ENCODE measurements at places on chromosomes 12 and 14. TPM values are rescaled to one million over a fixed set of nuclear protein-coding genes. Genes with fewer than 3 reads are reported as not detected.

DNA sequence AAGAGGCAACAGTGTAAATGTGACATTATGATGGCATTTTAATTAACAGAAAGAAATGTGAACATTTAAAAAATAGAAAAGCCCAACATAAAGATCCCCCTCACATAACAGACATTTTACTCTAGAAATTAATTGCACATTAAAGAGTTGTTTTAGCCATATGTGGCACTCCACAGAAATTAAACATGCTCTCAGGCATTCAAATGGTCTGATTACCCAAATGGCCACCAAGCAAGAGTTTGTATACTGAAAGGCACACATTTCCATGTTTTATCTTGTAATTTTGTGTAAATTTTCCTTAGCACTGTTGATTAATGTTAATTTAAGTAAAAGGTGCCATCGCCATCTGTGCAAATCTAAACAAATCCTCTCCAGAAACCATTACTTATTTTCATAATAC lies 43.5 kb downstream of the GTF2A1 start:
- no peak for DNase-seq

The KRT3 gene
- not detected for total RNA-seq

DNA sequence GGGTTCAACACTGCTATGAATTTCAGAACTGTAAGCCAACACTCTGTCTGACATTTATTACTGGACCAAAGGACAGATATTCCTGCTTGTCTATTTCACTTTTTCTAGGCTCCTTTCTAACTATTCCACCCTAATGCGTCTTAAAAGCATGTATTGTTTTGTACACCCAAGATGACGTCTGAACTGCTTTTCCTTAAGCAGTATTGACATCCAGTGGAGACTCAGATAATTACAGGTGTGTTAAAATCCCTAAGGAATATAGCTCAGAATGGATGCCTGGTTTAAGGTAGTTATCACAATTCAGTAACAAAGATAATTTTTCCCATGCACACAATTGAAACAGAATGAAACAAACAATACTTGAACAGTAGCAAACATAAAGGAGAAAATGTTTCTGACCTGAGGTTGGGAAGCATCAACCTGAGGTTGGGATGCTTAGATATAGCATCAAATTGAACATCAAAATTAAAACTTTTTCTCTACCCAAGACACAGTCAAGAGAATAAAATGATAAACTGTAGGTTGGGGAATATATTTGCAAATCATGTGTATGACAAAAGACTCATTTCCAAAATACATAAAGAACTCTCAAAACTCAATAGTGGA lies 93.7 kb upstream of the PTPRR start:
- no peak for DNase-seq

The NYNRIN gene
- 43.6 TPM for total RNA-seq

GRCh38 chr12:125076103-125076502 lies 10.9 kb downstream of the AACS start:
- no peak for DNase-seq

DNA sequence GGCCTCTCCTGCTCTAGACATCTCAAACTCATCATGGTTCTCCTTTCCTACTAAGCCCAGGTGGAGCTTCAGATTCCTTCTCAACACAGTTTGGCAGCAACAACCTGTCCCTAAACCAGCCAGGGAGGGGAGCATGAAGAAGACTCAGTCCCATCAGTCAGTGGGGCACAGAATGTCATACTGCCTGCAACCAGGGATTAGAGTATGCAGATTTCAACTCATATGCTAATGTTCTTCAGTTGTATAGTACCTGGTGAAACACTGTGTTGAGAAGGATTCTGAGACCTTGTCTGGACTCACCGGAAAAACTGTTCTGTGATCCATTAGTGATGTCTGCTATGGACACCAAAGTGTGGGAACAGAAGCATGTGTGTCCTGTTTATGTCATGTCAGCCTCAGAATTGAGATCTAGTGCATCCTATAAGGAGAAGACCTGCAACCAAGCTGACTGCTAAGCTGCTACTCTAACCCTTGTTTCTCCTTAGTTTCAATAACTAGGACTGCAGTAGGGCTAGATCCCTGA lies 43.6 kb downstream of the TRPV4 start:
- DNase-seq = no peak

The HELB gene
- 2.5 TPM for total RNA-seq

The OR6C65 gene
- not detected for total RNA-seq

GRCh38 chr12:6407236-6407954 lies 23.4 kb downstream of the LTBR start:
- DNase-seq = no peak

DNA sequence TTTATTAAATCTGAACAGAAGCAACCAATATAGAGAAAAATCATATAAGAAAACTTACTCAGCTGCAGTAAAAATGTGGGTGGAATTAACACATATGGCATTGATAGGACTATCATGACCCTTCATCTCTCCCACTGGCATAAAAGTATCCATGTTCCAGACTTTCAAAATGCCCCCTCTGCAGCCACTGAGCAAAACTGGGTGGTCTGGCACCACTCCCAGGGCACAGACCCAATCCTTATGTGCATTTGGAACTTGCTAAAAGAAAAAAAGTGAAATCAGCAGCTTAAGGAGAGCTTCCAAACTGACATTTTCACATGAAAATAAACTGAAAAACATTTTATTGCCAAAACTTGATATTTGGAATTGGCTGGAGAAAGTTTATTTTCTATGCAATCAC lies 141.5 kb downstream of the KIF21A start:
- DNase-seq = no peak

- no peak for DNase-seq
These were observed 55.7 kb downstream of the TMX1 start for GRCh38 chr14:51295646-51296263.

- no peak for DNase-seq
These were observed 171.7 kb downstream of the MIPOL1 start for GRCh38 chr14:37369425-37369824.

DNA sequence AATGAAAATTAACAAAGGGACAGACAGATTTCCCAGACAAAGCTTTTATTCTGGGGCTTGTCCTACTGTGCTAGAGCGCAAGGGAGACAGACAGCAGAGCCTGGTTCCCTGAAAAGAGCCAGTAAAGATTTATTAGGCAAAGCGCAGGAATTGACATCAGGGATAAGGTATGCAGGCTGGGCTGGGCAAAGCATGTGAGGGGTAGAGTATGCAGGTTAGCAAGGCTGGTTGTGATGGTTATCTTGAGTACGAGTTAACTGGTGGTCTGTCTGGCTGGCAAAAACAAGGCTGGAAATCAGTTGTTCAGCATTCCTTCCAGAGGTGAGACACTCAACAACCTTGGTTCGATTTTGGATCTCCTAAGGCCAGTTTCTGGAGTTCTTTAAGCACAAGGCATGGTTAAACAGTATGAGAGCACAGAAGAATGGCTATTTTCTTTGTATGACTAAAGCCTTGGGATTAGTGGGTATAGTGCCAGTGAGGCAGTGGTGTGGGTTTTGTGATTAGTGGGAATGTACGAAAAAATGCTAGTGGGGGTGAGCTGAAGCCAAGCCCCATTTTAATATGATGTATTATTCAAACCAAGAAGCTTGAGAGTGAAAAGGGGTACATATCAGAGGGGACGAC lies 30.9 kb downstream of the BTBD7 start:
- DNase-seq = no peak
